ENCODE measurements at places on chromosomes 3 and 15.
A peak's percentile ranks its signal among the peaks of the same experiment; 100 is the strongest.

DNA sequence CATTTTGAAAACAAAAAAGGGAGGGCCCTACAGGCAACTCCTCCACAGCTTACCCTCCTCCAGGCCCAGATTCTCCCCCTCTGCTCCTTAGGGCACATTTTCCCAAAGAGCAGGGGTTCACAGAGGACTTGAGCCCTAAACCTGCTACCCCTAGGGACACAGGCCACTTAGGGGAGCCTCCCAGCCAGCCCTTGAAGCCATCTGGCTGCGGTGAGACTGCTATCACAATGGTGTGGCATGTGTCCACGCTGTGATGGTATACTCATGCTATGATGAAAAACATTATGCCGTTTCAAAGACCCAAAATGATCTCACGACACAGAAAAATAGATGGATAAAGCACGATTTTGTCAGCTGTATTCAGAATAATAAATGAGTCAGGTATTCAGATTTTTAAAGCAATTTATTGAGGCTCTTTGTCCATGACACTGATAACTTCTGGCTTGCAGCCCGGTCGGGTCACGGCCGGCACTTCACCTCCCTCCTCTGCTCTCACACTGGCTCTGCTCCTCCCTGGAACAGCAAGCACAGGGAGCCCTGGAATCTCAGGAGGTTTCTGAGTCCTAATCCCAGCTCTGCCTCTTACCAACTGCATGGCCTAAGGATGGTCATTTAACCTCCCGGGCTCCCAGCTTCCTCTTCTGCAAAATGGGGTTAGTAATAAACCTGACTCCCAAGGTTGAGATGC is 115.3 kb downstream of the MEGF11 start:
- no peak for DNase-seq

DNA sequence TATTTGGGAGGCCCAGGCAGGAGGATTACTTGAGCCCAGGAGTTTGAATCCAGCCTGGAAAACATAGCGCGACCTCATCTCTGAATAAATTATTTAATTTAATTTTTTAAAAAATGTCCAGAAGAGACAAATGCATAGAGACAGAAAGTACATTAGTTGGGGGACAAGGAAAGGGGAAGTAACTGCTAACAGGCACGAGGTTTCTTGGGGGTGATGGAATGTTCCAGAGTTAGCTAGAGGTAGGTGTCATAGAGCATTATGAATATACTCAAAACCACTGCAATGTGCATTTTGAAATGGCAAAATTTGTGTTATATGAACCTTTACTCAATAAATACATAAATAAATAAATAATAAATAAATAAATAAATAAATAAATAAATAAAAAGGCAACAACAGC is 31.7 kb upstream of the CYP11A1 start:
- no peak for DNase-seq

- no peak for DNase-seq
Measured at GRCh38 chr3:111726788-111727305, 131.7 kb upstream of the ZBED2 start.

DNA sequence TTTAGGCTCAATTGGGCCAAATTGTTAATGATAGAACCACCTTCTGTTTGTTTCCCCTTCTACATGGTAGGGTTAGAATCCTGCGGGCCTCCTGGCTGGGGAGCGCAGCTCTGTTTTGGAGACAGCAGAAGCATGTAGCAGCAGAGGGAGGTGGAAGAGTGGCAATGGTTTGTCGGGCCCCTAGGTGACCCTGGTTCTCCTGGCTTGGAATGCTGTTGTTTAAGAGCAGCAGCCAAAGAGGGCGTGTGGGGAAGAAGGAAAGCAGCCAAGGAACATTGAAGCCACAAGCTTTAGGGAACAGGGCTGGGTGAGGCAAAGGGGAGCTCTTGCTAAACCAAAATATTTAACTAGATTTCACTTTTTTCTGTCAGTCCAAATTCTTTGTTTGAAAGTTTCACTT is 213.7 kb upstream of the NR2E3 start:
- DNase-seq, result peak; percentile 31

GRCh38 chr3:165169368-165169767 is 26.8 kb downstream of the SLITRK3 start:
- no peak for DNase-seq

DNA sequence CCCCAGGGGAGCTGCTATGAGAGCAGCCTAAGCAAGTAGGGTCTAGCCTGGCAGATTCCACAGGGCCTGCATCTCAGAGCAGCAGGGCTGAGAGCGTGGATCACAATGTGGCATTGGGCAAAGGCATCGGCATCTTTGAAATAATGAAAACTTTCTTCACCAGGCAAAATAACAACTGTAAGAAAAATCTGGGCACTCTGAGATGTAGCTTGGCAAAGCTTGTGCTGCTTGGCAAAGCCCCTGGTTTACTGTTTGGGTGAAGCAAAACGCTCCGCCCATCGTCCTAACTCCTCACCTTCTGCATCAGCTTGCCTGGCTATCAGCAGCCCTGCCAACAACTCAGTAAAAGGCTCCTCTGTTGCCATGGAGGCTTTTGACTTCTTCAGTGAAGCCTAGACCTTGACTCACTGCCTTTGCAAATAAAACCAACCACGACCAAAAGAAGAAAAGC is 212.8 kb upstream of the EIF1B start:
- no peak for DNase-seq

- peak; percentile 65 for DNase-seq
Measured at GRCh38 chr3:183764847-183765731, 60.3 kb downstream of the MAP6D1 start.

DNA sequence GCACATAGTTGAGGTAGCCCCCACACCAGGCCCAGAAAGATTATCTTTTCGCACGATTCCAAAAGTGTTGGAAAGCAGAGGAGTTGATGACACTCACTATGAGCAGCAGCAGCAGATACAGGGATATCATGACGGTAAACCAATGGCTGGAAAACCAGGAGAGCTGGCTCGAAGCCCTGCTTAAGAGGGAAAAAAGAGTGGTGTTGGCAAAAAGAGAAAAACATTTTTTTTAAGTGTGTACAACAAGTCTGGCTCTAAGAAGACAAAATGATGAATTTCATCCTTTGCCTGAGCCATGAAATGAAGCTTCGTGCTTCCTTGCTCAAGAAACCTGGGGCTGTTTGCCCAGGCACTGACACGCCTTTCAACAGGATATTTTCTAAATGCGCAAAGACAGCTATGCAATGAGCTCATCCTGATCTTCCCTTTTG is 27.3 kb downstream of the PARP16 start:
- DNase-seq, result no peak

- DNase-seq, result peak; percentile 37
Measured at GRCh38 chr3:57852896-57853295, 96.8 kb downstream of the SLMAP start.

- no peak for DNase-seq
Measured at GRCh38 chr3:40290396-40290795, 19.1 kb upstream of the EIF1B start.

GRCh38 chr15:74829486-74829885 is 3.1 kb downstream of the CPLX3 start:
- DNase-seq, result no peak

DNA sequence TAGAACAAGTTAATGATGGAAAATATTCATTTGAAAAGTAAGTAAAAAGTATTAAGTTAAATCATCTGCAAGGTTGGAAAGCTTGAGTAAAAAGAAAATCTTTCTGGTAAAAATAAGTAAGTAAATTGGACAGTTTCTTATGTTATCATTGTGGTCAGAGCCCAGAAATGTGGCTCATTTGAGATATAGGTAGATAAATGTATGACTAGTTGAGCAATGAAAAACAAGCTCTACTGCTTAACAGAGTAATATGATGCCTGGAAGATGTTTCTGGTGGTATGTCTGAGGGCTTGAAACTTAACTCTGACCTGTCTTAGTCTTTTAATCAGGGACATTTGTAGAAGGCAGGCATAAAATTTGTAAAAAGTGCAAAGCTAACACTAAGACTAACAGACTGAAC is 444.0 kb downstream of the MFSD1 start:
- DNase-seq, result no peak

DNA sequence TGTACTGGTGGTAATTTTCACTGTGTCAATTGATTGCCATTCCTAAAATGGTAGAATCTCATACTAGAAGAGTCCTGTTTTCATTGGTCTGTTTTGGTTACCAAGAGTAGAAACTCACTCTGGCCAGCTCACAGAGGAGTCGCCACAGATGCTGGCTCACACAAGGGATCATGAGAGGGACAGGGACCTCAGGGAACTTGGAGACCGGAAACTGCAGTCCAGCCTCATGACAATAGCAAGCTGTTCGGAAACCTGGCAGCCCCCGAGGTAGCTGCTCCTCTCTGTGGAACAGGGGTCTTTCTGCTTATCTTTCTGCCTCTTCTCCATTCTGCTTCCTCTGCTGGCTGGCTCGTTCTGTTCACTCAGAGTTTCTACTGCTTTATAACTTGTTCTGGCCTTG is 192.9 kb downstream of the PLCL2 start:
- no peak for DNase-seq
